GOT3 (cell line): ENCODE measurements at places on chromosomes 2 and 18.

DNA sequence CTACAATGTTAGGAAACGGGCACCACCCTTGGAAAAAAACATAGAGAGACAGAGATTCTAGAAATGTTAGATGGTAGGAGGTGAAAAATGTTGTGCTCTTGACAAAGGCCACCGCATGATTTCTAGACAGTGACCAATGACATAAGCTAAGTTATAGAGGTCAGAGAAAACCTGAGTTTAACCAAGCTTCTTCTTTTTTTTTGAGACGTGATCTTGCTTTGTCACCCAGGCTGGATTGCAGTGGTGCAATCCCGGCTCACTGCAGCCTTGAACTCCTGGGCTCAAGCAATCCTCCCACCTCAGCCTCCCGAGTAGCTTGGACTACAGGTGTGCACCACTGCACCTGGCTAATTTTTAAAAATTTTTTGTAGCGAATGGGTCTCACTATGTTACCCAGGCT is 13.0 kb downstream of the FER1L5 start:
- no peak for DNase-seq

DNA sequence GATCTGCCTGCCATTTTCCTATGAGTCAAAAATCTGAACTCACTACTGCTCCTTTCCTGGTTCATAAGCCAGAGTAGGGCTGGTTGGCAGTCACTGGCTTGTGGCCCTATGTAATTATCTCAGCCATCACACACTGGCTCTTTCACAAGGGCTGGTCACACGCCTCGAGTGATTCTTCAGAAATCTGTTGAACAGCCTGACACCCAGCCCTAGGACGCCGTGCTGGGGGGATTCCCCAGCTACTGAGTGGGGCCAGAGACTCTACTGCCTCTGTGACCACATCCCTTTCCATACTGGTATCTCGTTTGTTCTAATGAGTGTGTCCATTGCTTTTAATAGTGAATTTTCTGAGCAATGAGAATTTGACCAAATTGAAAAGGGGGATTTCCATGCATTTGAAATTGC is 45.8 kb upstream of the RBM44 start:
- no peak for DNase-seq

GRCh38 chr18:62710417-62710816 is 4.9 kb upstream of the PHLPP1 start:
- no peak for DNase-seq

- no peak for DNase-seq
Observed at GRCh38 chr18:79817607-79817998, 19.9 kb downstream of the KCNG2 start.

DNA sequence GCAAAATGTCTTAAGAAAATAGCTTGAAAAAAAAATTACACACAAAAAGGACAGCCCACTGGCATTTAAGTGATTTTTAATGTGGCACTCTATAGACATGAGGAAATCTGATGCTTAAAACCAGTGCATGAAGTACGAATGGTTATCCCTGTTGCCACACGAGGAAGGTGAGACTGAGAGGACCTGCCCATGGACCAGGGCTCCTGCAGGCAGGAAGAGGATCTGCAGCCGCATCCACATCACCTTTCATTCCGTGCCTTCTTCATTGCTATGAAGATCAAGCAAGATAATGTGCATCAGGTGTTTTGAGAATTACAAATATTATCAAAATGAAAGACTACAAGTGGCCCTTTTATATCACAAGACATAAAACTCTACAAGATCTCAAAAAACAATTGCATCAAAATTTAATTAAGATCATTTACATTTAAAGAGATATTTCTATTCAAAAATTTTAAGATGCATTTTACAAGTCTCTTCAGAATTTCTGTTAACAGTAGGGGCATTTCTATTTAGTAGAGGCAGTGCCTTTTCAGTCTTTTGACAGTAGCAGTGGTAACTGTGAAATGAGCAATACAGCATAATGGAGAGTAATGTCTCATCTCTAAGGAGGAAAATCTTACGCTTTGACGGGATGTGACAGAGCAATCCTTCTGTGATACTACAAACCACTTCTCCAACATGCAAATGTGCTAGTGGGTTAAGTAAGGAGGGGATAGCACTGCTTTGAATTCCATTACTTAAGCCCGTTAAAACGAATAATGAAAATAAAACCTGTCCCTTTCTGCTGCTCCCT is 83.4 kb downstream of the SLC5A7 start:
- DNase-seq = no peak

GRCh38 chr2:13089971-13090370 is 373.2 kb downstream of the TRIB2 start:
- DNase-seq = no peak

- DNase-seq = no peak
Observed at GRCh38 chr18:10367836-10368235, 86.6 kb upstream of the APCDD1 start.

DNA sequence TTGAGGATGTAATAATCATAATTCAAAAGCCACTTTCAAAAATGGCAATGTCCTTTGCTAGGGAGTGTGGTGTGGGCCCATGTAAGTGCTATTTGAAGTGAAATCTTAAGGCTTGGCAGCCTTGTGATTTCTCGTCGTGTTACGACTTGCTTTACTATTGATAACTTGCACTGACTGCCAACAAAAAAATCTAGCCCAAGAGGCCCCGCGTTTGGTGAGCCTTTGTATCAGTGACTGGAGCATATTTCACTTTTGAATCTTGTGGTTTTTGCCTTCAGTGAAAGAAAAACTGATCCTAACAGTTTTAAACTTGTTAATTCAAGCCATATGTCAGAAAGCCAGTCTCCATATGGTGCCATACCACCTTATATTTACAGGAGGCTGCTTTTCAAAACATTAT is 248.0 kb downstream of the TMEM182 start:
- no peak for DNase-seq

GRCh38 chr2:231382116-231382515 is 13.4 kb upstream of the B3GNT7 start:
- DNase-seq = no peak

- DNase-seq = no peak
Observed at GRCh38 chr18:73638709-73639108, 508.9 kb downstream of the FBXO15 start.

GRCh38 chr18:75427603-75428002 is at the start of gene SMIM21:
Gene SMIM21 (minus strand): TSS chr18:75427703. CDS start chr18:75427563, 140 bp downstream.
- DNase-seq = no peak

GRCh38 chr2:107932979-107933378 is 53.3 kb upstream of the SLC5A7 start:
- DNase-seq = no peak

- no peak for DNase-seq
Observed at GRCh38 chr2:239329284-239329971, 71.4 kb downstream of the HDAC4 start.

GRCh38 chr2:88919087-88919738 is 227.7 kb downstream of the RPIA start:
- DNase-seq = no peak

DNA sequence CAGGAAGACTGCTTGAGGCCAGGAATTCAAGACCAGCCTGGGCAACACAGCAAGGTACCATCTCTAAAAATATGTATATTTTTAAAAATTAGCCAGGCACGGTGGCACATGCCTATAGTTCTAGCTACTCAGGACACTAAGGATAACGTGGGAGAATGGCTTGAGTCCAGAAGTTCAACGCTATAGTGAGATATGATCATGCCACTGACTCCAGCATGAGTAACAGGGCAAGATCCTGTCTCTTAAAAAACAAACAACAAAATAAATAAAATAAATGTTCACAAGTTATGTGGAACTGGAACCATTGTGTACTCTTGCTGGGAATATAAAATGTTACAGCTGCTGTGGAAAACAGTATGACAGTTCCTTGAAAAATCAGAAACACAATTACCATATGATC is 47.2 kb downstream of the USP34 start:
- no peak for DNase-seq

- no peak for DNase-seq
Observed at GRCh38 chr2:18924886-18925285, 335.5 kb upstream of the NT5C1B start.
